Adipocyte (in vitro differentiated cells): ENCODE measurements at places on chromosomes 1 and 21.
A peak's percentile ranks its signal among the peaks of the same experiment; 100 is the strongest.

DNA sequence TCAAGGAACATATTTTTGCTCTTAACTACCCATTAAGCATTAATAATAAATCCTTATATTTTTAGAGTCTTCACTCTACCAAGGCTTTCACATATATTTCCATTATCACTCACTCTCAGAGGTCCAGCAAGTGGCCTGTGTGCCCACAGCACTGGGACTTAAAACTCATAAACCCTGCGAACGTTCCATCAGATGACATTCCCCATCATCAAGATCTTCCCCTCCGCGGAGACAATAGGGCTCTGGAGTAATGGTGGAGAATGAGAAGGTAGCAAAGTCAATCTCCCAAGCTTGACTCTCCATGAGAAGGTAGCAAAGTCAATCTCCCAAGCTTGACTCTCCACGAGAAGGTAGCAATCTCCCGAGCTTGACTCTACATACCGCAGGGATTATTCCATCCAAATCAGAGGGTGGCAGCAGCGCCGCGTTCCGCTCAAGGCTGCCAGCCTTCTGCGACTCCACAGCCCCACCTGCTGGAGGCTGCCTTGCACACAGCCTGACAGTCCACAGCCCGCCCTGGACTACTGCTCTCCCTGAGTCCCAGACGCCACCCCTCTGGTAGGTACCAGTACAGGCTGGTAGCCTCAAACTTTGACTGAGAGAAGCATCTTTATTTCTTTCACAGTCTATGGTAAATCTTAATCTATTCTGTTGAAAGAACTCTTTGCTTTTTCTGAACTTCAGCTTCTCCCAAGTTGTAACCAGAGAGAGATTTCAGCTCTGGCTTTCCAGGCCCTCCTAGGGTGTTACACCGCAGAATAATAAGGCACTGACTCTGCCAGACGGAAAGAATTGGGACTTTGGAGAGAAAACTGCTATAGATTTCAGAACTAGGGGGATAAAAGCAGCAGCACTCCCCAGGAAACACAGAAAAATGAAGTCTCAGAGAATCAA lies 26.4 kb upstream of the CTTNBP2NL start:
- DNase-seq = peak; percentile 95

DNA sequence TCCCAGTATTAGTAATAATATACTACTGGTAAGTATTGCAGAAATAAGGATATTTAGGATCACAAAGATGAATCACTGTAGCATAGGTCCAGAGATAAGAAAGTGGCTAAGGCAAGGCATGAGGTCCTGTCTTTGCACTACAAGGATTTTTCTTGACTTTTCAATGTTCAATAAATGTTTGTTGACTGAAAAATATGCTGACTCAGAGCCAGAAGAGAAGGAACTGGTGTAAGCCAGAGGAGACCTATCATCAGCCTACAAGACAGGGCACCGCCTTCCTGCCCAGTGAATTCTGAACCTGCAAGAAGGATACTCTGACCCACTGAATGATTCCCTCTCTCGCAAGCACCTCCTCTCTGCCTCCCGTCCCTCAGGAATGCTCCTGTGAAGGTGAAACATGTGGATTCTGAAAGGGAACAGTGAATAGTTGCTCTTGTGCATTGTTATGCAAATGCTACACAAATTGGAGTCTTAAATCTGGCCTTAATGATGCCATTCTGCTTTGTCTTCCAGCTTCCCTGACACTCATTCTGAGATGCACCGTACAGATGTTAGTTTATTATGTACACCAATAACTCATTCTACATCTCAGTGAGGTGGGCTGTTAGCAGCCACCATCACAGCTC lies 540.0 kb downstream of the OMA1 start:
- no peak for DNase-seq

GRCh38 chr1:2135941-2136340 lies 58.6 kb downstream of the FAAP20 start:
- no peak for DNase-seq

GRCh38 chr1:183218971-183219615 lies 33.0 kb downstream of the LAMC2 start:
- DNase-seq = no peak

GRCh38 chr1:226986496-226987178 lies 46.5 kb downstream of the COQ8A start:
- no peak for DNase-seq
